Stimulated activated CD8-positive, alpha-beta memory T cell treated with anti-CD3 and anti-CD28 coated beads, Interleukin-12 subunit alpha, Interleukin-12 subunit beta, amount 100 ng/mL, for 1 hour (primary cell): ENCODE measurements at places on chromosomes 7 and 10.
A peak's percentile ranks its signal among the peaks of the same experiment; 100 is the strongest.

- DNase-seq: no peak
Measured at GRCh38 chr7:75922966-75923603, 8.1 kb downstream of the POR start.

- DNase-seq: no peak
Measured at GRCh38 chr10:85032981-85033380, 704.6 kb downstream of the CCSER2 start.

GRCh38 chr10:132385721-132386418, 11.1 kb upstream of the PWWP2B start:
- no peak for DNase-seq

DNA sequence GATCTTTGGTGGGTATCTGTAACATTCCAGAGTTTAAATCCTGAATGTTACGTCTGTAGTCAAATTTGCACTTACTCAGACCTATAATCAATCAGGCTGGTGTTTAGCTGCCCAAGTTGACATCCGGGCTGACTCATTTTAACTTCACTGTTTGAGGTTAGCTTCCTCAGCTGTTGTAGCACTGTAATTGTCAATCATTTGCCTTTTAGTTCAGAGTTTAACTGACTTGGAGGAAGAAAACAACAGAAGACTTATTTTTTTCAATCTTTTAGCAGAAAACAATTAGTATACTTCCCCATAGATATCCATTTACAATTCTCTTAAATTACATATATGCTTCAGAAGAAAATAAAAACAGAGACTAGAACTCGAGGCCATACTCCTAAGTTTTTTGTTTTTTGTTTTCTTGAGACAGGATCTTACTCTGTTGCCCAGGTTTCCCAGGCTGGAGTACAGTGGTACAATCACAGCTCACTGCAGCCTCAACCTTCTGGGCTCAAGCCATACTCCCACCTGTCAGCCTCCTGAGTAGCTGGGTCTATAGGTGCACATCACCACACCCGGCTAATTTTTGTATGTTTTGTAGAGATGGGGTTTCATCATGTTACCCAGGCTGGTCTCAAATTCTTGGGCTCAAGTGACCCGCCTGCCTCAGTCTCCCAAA, 38.5 kb upstream of the LRRC17 start:
- DNase-seq: no peak

DNA sequence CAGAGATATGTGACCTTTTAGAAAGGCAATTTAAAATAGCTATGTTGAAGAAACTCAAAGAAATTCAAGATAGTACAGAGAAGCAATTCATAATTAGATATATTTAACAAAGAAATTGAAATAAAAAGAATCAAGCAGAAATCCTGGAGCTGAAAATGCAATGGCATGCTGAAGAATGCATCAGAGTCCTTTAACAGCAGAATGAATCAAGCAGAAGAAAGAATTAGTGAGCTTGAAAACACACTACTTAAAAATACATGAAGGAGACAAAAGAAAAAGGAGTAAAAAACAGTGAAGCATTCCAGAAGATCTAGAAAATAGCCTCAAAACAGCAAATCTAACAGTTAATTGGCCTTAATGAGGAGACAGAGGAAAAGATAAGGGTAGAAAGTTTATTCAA, 20.0 kb downstream of the ZPBP start:
- no peak for DNase-seq

DNA sequence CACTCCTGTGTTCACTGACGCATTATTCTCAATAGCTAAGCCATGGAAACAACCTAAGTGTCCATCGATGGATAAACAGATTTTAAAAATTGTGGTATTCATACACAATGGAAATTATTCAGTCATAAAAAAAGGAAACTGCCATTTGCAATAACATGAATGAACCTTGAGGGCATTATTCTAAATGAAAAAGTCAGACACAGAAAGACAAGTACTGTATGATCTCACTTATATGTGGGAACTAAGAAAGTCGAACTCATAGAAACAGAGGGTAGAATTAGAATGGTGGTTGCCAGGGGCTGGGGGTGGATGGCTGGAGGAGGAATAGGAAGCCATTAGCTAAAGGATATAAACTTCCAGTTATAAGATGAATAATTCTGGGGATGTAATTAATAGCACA, 71.8 kb downstream of the JAZF1 start:
- DNase-seq: no peak

GRCh38 chr7:141512597-141512996, 38.6 kb upstream of the AGK start:
- no peak for DNase-seq

GRCh38 chr10:49356181-49356580, 39.7 kb downstream of the DRGX start:
- no peak for DNase-seq

- DNase-seq: no peak
Measured at GRCh38 chr10:108629834-108630233, 1293.5 kb downstream of the XPNPEP1 start.

DNA sequence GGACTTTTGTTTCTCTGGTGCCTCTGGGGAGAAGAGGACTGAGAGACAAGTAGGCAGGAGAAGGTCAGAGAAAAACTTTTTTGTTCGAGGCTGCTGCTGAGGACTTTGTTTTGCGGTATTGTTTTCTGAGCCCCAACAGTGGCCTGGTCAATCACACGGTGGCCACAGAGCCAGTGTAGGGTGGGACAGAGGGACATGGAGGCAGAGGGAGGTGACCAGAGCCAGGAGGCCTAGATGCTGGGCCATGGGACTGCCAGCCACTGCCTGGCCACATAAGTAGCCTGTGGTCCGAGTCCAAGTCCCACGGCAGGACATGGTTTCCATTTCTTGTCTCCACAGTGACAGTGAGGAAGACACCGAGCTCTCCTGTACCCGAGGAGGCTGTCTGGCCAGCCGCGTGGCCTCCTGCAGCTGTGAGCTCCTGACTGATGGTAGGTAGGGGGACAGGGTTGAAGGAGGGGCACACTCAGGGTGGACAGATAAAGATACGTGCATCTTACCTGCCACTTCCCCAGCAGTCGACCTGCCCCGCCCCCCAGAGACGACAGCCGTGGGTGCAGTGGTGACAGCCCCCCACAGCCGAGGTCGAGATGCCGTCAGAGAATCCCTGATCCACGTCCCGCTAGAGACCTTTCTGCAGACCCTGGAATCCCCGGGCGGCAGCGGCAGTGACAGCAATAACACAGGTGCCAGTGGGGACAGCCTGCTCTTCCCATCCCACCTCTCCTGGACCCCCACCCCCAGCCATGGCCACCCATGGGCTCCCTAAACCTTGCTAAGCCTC, 27.5 kb downstream of the SH2B2 start:
- no peak for DNase-seq

DNA sequence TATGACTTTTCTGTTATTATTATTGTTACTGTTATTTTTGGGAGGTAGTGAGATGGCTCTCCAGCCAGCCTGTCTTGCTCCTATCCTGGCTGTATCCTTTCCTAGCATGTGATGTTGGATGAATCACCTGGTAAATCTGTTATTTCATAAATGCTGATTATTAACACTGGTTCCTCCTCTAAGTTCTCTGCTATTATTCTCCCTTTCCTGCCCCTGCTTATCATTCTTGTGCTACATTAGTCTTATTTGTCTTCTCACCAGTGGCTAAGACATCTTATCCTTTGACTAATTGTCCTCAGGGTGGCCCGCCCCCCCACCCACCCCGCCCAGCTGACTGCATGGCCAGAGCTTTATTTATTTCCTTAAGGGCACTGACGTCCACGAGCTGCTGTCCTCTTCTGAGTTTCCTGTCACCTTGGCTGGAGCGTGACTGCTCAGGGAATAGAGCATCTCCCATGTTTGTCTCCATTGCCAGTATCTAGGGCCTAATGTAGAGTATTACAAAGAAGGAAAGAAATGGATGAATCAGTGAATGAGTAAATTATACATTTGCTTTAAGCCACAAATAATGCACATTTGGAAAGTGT, 110.1 kb upstream of the KLF6 start:
- no peak for DNase-seq

DNA sequence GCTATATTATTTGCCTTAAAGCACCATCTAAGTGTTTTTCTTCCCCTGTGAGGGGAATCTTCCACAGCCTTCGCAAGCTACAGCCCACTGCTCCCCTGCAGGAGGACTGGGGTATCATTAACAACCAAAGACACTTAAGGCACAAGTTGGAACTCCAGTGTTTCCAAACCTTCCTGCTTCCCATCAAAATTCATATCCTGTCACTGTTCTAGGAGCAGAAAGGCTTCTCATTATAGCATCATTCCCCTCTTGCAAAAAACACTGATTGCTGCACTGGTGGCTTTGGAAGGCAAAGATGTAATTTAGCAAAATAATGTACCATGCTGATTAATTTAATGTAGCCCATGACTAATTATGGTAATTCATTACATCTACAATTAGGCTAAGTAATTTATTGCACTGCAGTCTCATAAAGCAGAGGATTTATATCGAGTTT, 207.2 kb downstream of the SKAP2 start:
- no peak for DNase-seq

DNA sequence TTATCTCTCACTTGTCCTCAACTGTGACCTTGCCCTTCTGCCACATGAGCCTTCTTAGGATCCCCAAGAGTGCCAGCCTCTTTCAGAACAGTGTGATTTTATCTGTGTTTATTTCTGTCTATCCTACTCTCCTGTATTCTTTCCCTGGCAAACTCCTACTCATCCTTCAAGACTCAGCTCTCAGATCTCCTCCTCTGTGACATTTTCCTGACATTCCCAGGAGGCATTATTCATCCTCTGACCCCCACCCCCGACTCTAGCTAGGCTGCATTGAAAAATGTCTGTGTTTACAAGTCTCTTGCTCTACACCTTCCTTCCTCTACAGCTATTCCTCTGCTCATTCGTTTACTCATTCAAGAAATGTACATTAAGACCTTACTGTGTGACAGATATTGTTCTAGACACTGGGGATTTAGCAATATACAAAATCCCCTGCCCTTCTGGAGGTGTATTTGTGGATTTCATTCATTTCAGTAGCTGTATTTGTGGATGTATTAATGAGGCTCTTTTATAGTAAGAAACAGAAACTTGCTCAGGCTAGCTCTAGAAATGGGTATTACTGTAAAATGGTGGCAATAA, 61.4 kb upstream of the COMTD1 start:
- no peak for DNase-seq

DNA sequence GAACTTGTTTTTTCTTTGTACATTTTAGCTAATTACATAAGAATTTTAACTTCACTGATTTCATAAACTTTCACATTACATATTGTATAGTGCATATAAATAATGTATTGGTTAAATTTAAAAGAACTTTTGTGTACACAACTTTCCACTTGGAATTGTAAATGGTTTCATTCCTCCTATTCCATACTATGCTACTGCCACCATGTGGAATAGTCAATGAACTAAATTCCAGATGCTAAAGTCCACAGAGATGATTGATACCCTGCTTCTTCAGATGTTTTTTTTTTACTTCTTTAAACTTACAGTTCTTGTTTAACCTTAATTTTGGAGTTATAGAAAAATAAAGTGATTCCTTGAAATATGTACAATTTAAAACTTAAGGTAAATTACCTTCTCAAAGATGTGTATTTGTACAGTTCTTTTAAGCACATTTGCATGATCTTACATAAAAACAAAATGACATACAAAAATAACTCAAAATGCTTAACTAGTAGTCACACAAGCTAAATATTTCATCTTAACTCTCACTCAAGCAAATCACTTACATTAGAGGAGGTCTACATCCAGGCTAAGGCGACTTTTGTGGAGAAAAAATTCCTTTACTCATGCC, 247.6 kb upstream of the HGF start:
- DNase-seq: no peak

- DNase-seq: no peak
Measured at GRCh38 chr10:1102831-1103230, 46.6 kb downstream of the WDR37 start.

DNA sequence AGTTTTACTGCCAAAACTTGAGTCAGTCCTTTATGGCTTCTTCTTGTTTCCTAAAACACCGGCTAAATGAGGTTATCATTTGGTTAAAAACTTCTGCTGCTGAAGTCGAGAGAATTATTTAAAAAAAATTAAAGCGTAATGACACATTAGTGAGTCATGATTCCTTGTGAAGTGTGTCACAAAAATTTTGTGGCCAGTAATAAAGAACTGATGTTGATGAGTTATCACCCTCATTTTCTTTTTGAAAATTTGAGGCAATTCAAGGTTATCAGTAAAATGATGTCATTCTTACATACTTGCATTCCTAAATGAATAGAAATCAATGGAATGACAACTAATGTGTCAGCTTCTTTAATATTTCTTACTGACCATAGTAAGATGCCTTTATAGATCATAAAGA, 427.4 kb downstream of the SORCS3 start:
- no peak for DNase-seq

DNA sequence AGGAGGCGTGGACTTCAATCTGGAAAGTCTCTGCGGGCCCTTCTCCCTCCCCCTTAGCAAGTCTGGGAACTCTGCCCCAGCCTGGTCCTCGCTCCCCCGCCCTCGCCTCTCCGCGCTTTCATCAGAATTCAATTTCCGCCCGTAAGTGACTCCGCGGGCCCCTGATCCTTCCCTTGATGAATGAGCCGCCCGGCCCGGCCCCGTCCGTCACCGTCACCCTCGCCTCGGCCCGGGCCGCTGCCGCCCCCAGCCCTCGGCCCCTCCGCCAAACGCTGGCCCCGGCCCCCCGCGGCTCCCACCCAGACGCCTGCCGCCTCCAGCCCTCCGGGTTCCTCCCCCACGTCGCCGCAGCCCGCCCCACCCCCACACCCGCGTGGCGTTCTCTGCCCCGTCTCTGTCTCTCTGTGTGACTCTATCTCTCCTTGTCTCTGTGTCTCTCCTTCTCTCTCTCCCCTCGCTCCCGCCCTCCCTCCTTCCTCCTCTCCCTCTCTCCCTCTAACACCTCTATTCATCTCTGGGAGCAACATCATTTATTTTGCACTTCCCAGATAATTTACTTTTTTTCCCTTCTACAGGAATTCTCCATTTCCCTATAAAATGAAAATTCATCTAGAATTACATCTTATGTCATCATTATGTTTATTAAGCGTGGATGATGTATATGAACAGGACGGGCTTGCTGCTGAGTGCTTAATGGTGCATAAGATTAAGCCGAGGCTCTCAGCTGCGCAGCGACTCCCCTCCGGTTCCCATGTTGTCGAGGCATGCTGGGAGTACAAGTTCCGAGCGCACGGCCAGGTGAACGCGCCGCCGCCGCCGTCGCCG, 91.2 kb upstream of the PAX2 start:
- no peak for DNase-seq

DNA sequence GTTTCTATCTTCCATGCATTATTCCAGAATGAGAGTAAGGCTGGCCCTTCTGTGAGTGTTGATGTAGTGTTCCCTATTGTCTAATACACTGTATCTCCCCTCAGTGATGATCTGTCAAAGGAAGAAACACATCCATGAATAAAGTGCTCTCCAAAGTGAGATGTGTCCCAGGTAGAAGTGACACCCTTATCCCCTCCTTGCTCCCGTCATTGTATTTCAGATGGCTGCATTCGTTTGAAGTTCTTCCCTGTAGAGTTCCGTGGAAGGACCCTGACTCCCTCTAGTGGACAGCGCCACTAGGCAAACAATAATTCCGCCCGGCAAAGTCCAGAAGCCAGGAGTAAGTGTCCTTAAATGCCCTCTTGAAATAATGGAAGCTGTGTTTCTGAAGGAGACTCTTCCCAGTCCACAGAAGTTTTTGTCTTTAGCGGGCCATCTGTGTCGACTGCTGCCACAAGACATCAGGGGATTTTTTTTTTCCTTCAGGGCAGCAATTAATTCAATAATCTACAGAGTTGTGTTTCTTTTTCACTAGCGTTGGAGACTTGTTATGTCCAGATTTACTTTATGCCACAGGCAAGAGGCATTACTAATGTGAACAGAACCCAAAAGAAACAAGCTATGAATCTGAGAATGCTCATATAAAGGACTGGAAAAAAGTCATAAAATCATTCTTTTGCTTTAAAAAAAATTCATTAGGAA, 64.6 kb downstream of the THNSL1 start:
- DNase-seq: peak; percentile 40

- DNase-seq: no peak
Measured at GRCh38 chr7:131145026-131145425, 182.7 kb upstream of the MKLN1 start.
